Stimulated activated CD8-positive, alpha-beta memory T cell treated with anti-CD3 and anti-CD28 coated beads, Interleukin-15, amount 100 ng/mL, for 4 hours (primary cell): ENCODE measurements at places on chromosomes 13 and 19.

DNA sequence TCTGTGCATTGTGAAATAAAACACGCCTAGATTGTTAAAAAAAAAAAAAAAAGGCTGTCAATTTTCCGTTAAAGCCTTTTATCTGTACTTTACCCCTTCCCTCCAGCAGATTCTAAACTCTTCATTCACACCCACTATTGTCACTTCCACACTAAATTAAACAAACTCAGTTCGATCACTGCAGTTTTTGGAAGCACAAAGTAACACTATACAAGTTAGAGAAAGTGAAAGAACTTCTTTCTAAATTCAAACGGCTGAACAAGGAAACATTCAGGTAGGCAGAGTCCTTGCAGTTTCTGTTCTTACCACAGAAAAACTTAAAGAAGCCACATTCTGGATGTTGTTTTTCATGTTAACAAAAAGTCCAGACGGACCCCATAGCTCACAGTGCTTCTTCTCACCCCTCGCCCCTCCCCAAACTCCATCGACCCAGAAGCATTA lies 27.5 kb upstream of the UBE2L5 start:
- DNase-seq = no peak

- peak; percentile 52 for DNase-seq
Observed at GRCh38 chr19:1650650-1651567, 1.5 kb downstream of the TCF3 start.

- no peak for DNase-seq
Observed at GRCh38 chr13:45167611-45168554, 33.0 kb downstream of the KCTD4 start.

DNA sequence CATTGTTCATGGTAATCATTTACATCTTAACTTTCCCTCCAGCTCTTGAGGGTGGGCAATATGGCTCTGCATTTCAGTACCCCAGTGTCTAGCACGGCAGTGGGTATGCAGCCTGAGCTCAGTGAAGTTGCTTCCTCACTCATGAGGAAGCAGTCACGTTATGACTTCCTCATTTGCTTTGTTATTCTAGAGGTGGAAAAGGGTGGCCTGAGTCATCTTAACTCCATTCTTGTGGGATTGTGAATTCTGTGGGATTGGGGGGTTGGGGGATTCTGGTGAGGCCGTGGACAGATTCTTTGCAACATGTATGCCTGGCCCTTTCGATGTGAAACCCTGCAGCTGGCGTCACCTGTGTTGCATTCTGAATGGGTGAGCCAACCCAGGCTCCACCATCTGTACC lies 406.7 kb upstream of the ZNF507 start:
- DNase-seq = no peak

DNA sequence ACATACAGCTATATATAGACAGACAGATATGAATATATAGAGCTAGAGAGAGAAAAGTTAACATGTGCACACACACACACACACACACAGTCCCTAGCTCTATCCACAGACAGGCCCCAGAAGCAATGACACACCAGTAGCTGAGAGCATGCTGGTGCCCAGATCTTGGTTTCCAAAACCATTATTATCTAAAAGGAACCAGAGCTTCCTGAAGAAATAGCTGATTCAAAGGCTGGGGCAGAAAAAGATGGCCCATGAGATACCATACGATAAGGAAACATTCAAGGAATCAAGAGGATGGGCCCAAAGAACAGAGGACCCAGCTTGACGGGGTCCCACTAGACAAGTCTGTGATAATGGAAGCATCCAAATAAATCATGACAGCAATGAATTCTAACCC lies 53.4 kb downstream of the ABCC4 start:
- no peak for DNase-seq

GRCh38 chr13:101017123-101017872 lies 342.7 kb upstream of the TMTC4 start:
- no peak for DNase-seq

DNA sequence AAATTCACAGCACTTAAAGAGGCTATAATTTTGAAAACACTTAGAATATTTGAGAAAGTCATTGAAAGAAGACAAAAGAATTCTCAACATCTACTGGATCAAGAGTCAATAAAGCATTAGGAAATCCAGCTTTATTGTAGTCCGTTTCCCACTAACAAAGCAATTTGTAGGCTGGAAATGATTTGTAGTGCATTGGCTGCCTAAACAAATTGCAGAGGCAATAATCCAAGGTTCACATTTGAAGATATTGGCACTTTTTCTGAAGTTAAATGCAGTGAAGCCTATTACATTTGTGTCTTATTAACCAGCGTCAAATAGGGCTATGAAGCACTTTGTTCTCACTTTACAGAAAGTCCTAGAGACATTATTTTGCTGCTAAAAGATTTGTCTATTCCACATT lies 848.1 kb upstream of the SLITRK1 start:
- DNase-seq = no peak

DNA sequence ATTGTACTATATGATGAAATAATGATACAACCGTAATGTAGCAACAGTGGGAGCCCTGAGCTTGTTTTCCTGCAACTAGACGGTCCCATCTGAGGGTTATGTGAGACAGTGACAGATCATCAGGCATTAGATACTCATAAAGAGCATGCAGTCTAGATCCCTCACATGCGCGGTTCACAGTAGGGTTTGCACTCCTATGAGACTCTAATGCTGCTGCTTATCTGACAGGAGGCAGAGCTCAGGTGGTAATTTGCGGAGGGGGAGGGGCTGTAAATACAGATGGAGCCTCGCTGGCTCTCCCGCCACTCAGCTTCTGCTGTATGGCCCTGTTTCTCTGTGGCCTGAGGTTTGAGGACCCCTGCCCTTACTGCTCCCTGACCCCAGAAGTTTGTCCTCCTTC lies 13.7 kb downstream of the EPHX3 start:
- DNase-seq = no peak
